ENCODE measurements at places on chromosomes 6 and 20.

DNA sequence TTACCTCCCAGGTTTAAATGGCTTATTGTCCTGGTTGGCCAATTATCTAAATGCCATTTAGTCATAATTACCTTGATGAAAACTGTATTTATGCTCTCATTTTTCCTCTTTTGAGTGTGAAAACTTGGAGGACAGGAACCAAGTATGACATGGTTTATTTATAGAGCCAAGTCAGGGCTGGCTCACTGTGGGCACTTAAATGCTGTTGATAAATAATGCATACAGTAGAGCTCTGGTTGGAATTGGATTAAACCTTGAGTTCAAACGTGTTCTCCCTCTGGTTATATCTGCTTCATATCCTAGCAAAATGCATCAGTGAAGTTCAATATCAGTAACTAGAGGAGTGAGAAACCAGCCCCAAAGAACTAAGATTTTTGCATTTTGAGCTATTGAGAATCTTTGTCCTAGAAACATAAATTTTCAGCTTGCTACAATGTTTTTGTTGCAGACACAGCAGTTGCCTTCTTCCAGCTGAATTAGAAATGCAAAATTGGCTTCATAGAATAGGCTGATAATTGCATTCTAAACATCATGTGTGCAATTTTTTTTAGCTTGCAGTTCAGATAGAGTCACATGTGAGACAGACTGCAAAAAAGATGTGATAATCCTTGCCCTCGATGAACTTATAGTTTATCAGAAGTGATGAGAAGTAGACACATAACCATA lies 255.8 kb downstream of the BTBD3 start:
- peak; percentile 8 for DNase-seq

- DNase-seq, result peak; percentile 5
Measured at GRCh38 chr6:62367601-62368000, 81.6 kb upstream of the KHDRBS2 start.

- no peak for DNase-seq
Measured at GRCh38 chr6:72037006-72037405, 150.7 kb downstream of the RIMS1 start.

GRCh38 chr6:98241630-98242029 lies 592.7 kb upstream of the POU3F2 start:
- no peak for DNase-seq

DNA sequence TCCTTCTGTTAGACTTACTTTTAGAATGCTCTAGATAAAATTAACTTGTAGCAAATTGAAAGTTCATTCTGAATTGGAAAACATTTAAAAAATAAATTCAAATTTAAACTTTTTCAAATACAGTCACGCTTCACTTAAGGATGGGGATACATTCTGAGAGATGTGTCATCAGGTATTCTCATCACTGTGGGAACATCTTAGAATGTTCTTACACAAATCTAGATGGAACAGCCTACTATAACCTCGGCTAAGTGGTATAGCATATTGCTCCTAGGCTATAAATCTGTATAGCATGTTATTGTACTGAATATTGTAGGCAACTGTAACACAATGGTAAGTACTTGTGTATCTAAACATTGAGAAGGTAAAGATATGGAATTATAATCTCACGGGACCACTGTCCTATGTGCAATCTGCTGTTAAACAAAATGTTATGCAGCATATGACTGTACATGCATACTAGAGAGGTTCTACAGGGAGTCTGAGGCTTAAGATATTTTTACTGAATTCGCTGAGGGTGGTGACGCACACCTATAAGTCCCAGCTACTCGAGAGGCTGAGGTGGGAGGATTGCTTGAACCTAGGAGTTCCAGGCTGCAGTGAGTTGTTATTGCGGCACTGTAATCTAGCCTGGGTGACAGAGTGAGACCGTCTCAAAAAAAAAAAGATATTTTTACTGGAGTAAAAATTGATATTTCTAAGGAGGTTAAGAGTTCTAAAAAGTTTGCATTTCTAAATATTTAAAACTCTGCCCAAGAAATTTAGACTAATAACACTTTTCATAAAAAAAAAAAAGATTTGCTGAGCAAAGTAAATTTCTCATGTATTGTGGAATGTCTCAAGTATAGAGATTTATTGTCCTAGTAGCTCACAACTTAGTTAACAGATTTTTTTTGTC lies 87.3 kb upstream of the TULP1 start:
- no peak for DNase-seq

- DNase-seq, result no peak
Measured at GRCh38 chr6:80366714-80367113, 260.2 kb downstream of the BCKDHB start.

DNA sequence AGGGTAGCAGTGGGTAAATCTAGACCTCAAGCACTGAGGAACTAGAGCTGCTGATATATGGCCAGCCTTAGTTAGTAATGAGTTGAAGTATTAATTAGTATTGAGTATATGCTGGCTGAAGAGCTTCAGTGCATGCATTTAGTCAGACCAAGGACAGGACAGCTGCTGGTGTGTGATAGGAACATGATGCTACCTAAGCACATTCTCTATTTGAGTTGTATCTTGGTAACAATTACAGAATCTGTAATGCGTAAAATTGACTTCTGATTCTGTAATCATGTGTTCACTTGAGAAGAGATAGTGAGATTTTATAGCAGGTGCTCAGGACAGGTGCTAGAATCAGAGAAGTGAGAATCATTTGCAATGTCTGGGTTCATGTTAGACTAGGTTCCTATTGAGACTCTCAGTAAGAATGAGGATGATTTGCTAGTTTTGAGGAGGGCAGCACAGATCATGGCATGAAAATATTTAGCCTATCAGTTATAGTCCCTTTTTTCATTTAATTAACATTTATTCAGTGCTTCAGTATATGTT lies 369.4 kb upstream of the HS3ST5 start:
- DNase-seq, result no peak

DNA sequence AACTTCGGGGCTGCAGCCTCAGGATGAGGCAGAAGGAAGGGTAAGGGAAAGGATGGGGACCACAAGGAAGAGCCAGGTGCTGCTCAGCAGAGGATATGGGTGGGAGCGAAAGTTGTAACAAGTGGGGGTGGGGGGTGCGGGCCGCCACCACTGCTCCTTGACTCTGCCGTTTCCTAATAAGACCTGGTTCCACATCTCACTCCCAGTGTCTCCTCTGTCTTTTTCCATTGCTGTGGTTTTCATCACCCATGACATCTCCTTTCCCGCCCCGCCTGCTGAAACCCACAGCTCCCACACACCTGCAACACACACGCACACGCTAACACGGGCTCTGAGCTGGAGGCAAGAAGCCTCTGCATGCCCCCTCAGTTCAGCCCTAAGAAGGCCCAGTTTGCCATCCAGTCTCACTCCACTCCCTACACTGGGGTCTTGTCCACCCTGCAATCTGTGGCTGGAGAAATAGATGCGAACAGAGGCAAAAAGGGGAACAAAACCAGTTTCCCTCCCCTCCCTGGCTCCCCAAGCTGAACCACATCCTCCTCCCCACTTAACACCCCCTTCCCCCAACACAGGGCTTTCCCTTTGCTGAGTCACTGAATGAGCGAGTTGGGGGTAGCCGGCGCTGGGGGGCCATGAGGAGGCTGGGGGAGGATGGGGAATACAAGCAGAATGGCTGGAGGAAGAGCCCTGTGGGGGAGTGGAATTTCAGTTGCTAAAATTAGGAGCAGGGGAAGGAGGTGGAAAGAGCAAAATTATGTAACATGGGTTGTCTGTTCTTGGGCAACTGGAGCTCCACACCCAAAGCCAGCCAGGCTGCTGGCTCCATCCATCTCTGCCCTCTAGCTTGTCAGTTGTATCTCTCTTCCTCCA lies 11.5 kb downstream of the NFKBIL1 start:
- DNase-seq, result peak; percentile 72

DNA sequence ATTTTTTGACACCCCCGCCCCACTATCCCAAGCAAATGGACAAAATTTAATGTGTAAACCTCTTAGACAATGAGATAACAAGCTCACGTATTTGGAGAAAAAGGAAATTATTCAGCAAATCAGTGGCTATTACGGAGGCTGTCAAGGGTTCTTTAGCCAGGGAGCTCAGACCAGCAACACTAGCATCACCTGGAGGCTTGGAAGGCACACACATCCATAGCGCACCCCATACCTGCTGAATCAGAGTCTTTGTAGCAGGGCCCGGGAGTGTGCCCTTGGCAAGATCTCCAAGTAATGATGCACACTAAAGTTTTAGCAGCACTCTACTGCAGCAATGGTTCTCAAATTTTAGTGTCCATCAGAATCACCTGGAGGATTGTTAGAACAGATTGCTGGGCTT lies 223.2 kb upstream of the BTBD3 start:
- DNase-seq, result no peak

GRCh38 chr6:159089909-159090308 lies 45.1 kb upstream of the TAGAP start:
- no peak for DNase-seq

DNA sequence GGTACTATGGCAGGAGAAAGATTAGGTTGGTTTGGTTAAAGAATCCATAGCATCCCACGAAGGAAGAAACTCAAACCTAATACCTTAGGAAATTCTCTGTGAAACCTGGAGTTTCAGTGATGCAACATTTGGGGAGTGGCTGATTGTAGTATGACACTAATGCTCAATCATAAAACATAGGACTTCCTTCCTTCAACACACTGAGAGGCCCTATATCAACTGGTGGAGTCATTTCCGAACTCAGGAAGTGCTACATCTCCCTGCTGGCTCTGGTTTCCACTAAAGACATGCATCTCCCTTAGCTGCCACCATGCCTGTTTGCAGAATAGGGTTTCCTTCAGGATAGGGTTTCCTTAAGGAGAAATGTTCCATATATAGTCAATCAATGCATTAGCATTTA lies 5.2 kb upstream of the MANEA start:
- DNase-seq, result no peak

- no peak for DNase-seq
Measured at GRCh38 chr6:21947731-21948386, 349.0 kb downstream of the PRL start.

Data from pons (tissue), 1 donor.